Upper lobe of right lung (tissue), 1 donor: ENCODE measurements at places on chromosomes 3 and 15. TPM values are rescaled to one million over a fixed set of nuclear protein-coding genes. Genes with fewer than 3 reads are reported as not detected.

The CLDN16 gene
- total RNA-seq = 0.14 TPM

The ROBO2 gene
- total RNA-seq = 27.1 TPM

The CFAP44 gene
- 10.3 TPM for total RNA-seq

The TIPARP gene
- total RNA-seq = 56.9 TPM

The C2CD4A gene
- total RNA-seq = 0.14 TPM

The ZSCAN2 gene
- total RNA-seq = 5.8 TPM

The SELENOK gene
- 44.5 TPM for total RNA-seq
